ENCODE measurements at places on chromosomes 12 and 14.

DNA sequence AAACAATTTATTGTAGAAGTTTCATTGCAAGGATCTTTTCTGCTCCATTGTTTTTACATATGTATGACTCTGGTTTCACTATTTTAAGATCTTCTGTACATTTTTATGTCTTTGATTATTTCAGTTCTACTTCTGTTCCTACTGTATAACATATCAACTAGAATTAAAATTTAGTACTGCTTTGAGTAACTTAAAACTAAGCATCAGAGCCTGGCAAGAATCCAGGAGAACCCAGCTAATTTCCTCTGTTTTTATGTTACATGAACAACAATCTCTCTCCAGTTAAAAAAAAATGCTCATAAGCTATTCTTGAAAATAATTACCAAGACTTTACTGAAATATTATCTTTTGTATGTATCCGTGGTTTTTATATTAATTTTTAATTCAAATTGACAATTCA, 370.7 kb downstream of the TMTC2 start:
- no peak for DNase-seq

DNA sequence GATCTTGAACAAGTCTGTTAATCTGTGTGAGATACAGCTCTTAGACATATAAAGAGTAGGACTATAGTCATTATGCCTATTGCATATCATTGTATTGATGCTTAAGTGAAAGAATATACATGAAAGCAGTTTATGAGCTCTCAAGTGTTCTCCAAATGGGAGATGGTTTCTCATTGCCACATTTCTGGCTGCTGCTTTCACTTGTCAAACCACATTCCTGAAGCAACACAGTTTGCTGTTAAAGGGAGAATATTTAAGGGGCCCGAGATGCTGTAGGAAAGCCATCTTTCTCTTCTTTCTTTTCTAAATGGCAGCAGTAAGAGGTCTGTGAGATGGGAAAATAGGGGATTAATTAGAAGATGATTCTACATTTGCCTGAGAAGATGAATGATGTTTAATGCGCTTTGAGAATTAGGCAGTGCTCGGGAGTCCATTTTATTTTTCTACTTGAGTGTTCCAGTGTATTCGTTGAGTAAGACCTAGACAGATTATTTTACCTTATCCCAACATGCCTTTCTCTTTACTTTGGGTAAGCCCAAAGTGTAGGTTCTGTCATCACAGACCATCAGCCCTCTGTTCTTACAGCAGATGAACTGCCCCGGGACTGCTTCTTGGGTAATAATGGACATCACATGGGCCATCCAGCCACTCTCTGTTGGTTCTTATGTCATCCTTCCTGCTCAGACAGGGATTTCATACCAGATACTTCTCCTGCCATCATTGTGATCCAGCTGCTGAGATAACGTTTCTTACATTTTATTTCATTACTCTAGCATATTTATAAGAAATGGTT, 35.6 kb downstream of the ANO4 start:
- no peak for DNase-seq

- no peak for DNase-seq
Observed at GRCh38 chr14:64465831-64466554, 694 bp downstream of the AKAP5 start.

GRCh38 chr14:53542732-53543131, 389.6 kb upstream of the DDHD1 start:
- no peak for DNase-seq

- no peak for DNase-seq
Observed at GRCh38 chr14:95018821-95019220, 138.5 kb downstream of the DICER1 start.

DNA sequence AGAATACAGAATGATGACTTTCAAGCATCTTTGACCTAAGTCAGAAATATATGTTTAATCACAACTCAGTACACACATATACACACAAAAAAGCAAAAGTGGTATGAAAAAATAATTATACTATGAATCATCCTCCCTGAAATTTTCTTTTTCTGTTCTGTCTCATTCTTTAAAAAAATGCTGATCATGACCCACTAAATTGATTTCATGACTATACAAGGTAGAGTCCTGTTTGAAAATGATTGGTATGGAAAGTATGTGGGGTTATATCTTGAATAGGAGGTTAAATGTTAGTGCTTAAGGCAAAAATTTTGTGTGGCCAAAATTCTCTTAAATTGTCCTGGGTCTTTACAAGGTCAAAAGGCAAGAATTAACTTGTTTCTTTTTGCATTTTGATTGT, 80.4 kb downstream of the SUDS3 start:
- DNase-seq, result no peak

DNA sequence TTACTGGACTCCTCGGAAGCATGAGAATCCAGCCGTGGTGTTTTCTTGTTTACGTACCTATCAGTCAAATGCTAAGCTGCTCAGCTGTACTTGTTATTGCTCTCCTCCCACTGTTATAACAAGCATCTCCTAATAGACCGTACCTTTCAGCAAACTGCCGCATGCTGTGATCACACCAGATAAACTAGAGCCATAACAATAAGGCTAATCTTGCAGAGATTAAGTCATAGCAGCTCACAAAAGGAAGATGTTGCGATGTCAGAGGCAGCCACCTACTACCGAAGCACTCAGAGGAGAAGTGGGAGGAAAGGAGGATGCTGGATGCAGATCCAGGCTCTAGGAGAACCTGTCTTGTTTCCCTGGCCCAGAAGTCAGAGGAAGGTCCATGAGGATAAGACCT, 196.0 kb downstream of the GALC start:
- no peak for DNase-seq

DNA sequence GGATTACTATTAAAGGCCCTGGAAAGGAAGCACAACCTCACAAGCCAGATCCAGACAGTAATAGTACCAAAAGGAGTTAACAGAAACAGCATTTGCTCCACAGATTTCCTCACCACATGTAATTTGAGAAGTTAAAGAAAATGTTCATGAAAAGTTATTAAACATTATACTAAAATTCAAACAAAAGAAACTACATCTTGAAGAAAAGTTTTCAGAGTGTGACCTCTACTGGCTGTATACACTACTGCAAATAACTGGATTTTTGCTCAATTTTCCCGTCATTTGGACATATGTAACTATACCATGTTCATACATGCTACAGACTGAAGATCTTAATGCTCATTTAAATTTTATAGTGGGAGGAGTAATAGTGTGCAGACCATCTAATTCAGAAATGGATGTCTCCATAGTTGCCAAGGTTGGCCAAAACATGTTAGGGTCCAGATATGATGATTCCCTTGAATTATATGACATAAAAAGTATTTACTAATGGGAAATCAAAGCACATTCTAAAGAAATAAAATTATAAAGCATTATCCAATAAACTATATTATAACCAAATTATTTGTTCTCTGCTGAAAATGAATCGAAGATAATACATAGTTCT, 5.6 kb downstream of the KRR1 start:
- no peak for DNase-seq

DNA sequence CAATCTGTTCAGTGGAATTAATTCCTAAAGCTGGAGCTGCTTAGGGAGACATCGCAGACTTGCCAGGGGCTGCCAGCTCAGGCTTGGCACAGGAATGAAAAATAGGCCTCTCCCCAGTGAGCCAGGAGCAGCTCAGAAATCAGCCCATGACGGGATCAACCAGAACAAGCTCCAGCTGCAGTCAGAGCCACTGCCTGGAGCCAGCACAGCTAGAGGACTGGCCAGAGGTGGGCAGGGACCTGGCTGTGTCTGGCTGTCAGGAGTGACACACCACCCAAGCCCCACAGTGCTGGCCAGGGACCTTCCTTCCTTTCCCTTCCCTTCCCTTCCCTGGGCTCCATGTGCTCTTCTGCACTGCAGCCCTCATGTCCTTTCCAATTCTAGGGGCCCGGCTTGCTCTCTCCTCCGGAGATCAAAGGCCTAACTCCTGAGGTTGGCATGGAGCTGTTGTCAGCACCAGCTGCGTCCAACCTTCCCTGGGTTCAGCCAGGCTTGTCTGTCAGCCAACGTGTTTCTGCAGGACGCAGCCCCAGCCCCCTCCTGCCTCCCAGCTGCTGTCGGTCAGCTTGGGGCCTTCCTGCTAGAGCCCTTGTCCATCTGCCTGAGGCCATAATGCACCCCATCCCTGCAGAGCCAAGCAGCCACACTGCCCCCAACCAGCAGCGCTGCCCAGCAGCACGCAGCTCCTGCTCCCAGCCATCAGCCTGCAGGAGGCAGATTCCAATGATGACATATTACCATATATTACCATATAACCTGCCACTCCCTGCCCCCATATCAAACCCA, 149.3 kb downstream of the CALM1 start:
- DNase-seq, result no peak

DNA sequence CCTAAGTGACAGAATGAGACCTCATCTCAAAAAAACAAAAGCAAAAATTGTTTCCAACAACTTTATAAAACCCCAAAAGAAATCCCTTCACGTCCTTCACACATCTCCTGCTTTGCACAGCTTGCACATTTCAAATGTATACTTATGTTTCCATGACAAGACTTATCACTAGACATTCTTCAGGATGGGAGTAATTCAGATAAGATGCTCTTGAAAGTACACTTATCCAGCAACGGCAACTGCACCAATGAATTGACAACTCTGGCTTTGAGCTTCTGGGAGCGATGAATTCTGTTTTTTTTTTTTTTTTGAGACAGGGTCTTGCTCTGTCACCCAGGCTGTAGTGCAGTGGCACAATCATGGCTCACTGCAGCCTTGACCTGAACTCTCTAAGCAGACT, 30.8 kb upstream of the AKAP5 start:
- DNase-seq, result no peak

GRCh38 chr12:55743406-55744339, 751 bp downstream of the GDF11 start:
- no peak for DNase-seq

DNA sequence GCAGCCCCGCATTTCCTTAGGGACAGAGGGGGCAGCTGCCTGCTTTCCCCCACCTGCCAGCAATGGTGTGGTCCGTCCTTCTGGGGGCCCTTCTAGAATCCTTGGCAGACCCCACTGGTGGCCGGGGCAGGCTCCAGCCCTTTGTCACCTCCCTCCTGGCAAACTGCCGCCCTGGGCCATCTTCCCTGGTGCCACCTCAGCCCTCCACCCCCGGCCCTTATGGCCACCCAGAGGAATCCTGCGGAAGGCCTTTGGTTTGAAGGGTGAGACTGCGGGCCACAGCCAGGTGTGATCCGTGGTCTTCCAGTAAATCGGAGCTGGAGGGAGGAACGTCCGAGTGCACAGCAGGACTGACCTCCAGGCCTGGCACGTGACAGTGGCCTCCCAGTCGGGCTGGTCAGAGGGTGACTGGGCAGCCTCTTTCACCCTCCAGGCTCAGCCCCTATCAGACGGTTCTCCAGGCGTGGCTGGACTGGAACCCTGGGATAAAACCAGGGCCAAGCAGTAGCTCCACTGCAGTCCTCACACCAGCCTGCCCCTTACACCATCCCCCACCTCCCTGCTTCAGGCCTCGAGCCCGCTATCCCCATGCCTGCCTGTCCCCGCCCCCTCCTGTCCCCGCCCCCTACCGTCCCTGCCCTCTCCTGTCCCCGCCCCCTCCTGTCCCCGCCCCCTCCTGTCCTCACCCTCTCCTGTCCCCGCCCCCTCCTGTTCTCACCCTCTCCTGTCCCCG, 12.4 kb downstream of the FBRSL1 start:
- DNase-seq, result no peak

GRCh38 chr12:111741235-111741812, 25.4 kb upstream of the ALDH2 start:
- no peak for DNase-seq

DNA sequence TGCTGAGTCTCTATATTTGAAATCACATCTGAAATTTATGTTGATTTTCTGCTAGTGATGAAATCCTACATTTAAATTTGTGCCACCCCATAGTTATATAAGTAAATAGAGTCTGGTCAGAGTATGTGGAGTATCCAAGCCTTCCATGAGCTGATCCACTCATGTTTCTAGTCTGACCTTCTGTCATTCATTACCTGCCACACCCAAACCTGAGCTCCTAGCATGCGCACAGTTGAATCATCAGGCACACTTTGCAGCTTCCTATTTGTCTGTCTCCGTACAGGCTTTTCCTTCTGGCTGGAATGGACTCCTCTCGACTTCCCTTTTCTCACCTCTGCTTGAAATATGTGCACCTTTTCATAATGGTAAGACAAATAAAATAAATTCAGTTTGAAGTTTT, 45.3 kb upstream of the LRIG3 start:
- DNase-seq, result no peak

- no peak for DNase-seq
Observed at GRCh38 chr14:101233391-101233790, 327.9 kb upstream of the DIO3 start.

- no peak for DNase-seq
Observed at GRCh38 chr14:55715889-55716288, 135.9 kb downstream of the KTN1 start.

DNA sequence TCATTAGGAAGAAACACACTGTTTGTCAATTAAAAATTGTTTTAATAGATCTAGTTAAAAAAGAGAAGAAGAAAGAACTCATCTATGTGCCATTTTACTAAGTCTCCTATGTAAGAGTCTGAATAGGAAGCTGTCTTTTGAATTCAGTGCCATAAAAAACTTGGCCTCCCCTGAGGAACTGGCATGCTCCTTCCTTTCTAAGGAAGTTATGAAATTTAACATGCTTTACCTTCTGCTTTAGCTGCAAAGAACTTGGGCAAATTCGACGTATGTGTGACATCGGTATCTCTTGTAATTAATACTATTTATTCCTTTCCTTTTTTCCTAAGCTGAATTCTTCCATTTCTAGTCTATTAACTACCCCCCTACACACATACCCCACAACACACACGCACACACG, 12.5 kb downstream of the TM7SF3 start:
- no peak for DNase-seq
